ENCODE measurements at places on chromosomes 16 and 17. TPM values are rescaled to one million over a fixed set of nuclear protein-coding genes. Genes with fewer than 3 reads are reported as not detected.

Gene GNG13
- total RNA-seq, result not detected

Gene PIMREG
- not detected for total RNA-seq

Gene TXNL4B
- 16.1 TPM for total RNA-seq

Gene TRPV3
- total RNA-seq, result 18.2 TPM

Gene AIPL1
- total RNA-seq, result not detected

Gene MGAT5B
- 41.4 TPM for total RNA-seq

Gene WSCD1
- total RNA-seq, result not detected

Gene GNAO1
- total RNA-seq, result 5.1 TPM

Data from B cell (primary cell).